Activated effector memory CD4-positive, alpha-beta T cell treated with anti-CD3 and anti-CD28 coated beads, Interleukin-2, amount 50 U/mL, for 16 hours (primary cell): ENCODE measurements at places on chromosomes 13 and 19.

DNA sequence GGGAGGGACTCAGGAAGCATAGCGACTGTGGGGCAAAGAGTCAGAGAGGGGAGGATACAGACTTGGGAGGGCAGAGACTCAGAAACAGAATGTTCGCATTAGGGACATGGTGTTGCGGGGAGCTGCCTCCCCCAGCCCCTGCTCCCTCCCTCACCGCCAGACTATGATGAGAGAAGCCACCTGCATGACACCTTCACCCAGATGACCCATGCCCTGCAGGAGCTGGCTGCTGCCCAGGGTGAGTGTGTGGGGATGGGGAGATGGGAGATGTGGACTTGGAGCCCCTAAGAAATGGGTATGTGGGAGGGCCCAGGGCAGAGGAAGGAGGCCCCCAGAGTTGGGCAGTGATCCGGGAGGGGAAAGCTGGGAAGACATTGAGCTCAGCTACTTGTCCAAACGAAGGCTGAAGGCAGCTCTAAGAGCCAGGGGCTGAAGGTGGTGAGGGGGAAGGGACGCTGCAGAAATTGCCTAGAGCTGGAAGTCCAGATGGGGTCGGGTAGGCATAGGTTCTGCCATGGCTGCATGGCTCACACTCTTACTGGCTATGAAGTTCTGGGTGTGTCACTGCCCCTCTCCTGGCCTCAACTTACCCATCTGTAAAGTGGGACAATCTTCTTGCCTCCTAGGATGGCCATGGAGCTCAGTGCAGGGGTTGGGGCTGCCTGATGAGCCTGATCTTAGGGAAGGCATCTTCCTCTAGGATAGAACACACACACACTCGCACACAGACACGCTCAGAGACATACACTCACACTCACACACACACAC is 1.4 kb downstream of the SPACA6 start:
- no peak for DNase-seq

- DNase-seq = no peak
Measured at GRCh38 chr19:47619763-47620162, 10.8 kb downstream of the BICRA start.

- no peak for DNase-seq
Measured at GRCh38 chr13:72537395-72537780, 190.0 kb downstream of the MZT1 start.

DNA sequence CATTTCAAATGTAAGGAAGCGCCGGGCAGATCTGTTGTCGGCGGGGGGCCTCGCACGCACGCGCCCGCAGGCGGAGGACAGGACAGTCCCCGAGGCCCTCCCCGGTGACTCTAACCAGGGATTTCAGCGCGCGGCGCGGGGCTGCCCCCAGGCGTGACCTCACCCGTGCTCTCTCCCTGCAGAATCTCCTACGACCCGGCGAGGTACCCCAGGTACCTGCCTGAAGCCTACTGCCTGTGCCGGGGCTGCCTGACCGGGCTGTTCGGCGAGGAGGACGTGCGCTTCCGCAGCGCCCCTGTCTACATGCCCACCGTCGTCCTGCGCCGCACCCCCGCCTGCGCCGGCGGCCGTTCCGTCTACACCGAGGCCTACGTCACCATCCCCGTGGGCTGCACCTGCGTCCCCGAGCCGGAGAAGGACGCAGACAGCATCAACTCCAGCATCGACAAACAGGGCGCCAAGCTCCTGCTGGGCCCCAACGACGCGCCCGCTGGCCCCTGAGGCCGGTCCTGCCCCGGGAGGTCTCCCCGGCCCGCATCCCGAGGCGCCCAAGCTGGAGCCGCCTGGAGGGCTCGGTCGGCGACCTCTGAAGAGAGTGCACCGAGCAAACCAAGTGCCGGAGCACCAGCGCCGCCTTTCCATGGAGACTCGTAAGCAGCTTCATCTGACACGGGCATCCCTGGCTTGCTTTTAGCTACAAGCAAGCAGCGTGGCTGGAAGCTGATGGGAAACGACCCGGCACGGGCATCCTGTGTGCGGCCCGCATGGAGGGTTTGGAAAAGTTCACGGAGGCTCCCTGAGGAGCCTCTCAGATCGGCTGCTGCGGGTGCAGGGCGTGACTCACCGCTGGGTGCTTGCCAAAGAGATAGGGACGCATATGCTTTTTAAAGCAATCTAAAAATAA is 18.2 kb downstream of the IL17D start:
- DNase-seq = no peak

DNA sequence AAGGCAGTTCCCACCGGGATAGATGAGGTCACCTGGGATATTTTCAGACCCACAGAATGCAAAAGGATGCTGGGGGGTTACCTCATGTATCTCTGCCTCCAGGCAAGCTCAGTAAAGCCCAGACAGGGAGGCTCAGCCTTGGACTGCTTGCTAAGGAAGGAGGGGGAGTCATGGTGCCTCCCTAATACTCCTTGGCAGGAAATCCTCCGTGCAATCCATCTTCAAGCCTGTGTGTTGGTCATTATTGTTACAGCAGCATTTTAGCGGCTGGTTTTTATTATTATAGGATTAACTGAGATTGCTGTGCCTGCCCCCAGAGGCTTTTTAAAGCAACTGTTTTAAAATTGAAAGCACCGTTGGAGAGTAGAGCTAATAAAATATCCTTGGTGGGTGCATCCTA is 188.5 kb upstream of the UBL3 start:
- DNase-seq = no peak

GRCh38 chr13:112073245-112074138 is 6.5 kb downstream of the SOX1 start:
- no peak for DNase-seq

DNA sequence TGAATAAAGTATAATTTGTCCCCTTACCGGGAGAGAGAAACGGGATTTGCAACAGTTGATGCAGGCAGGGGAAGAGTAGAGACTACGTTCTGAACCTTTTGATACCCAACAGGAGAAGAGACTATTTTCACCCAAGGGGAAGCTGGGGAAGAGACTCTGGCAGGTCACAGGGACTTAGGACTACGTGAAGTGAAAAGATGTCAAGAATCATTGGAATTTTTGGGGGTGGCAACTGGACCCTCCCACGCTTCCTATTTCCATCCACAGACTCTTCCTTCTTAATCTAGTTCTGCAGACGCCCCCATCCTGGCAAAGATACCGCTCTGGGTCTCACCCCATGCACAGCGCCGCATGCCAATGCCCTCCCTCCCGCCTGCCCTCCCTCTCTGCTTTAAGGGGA is 13.8 kb downstream of the CABP5 start:
- no peak for DNase-seq
